Ovary (tissue), 10 donors: ENCODE measurements at places on chromosomes 5 and 9.

GRCh38 chr9:2859776-2860379, 16.0 kb upstream of the PUM3 start:
- DNase-seq, result peak; percentile 34

DNA sequence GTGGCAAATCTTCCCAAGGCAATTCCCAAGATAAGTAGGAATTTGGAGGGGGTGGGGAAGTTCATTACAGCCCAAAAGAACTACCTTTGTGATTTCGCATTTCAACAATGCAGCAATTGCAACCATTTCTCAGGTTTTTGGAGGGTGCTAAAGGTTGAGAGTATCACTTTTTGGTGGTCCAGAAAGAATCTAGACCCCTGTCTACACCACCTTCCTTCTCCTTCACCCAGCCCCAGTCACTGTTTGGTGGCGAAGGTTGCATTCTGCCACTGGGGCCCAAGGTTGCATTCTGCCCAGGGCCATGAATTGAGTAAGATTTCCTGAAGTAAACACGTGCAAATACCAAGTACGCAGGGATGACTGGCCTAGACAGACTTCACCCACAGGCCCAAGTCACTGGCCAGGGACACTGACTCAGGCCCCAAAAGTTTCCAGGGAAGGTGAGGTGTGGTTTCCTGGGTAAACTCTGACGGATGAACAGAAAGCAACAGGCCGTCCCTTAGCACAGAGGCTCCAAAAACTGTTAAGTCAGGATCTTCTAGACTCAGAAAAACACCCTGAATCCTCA, 5.7 kb downstream of the PDE6A start:
- no peak for DNase-seq

GRCh38 chr9:99019510-99020331, 76.0 kb downstream of the COL15A1 start:
- no peak for DNase-seq

DNA sequence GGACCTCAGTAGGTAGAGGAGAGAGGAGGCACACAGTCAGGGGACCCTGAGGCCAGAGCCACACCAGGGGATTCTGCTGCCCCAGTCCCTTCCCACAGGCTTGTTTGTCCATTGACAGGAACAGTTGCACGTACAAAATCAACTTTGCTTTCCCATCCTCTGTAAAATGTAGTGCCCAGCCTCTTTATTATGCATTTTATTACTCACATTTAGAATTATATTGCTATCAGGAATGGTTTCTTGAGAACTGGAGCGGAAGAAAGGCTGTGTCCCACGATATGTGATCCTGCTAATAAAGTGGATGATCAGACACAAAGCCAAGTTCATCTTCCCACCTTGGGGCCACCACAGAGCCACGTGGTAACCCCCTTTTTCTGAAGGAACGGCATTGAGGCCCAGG, 277.4 kb downstream of the FANCC start:
- no peak for DNase-seq

DNA sequence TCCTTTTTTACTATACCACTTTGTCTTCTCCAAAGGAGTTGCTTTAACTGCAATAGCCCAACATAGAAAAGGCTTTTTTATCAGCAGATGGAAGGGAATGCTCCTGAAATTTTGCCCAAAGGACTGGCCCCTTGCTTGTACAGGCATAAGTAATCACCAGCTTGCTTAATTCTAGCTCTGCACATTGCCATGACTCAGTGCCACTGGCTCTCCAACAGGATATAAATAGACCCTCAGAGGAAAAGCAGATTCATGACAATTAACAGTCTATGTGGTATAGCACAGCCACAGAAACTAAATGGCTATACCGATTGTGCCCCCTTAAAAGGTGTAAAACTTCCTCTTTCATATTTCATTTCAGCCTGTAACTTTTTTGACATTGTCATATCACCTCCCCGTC, 227.0 kb downstream of the ZNF608 start:
- no peak for DNase-seq
